ENCODE measurements at places on chromosomes 3 and 15.

GRCh38 chr15:67142092-67142766 lies 76.8 kb downstream of the SMAD3 start:
- no peak for DNase-seq

DNA sequence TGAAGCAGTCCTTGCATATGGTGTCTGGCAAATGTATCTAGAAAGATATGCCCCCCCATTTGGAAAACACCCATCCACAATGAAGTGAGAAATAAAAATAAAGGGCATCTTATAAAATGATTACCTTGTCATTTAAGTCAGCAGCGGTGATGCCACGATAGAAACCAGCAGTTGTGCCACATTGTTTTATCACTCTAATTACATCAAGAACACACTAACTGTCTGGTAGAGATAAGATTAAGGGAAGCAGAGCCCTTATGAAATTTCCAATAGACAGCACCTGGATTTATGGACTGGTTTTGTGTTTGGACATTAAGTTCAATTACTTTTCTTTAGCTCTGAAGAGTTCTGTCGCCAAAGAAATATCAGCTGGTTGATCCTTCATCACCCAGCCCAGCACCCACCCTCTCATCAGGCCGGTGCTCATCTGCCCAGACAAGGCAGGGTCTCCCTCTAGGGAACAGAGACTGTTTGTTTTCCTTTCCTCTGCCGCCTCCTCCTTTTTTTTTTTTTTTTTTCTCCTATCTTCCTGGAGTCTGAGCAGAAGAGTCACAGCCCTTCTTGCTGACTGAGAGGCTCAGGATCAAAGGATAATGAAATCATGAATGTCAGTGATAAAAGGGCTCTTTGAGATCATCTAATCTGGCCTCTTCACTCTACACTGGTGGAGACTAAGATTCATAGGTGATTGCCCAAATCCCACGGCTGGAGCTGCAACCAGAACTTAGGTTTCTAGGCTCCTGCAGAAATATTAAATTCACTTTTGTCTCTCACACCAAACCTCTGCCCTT lies 464.1 kb downstream of the NTRK3 start:
- DNase-seq, result no peak

DNA sequence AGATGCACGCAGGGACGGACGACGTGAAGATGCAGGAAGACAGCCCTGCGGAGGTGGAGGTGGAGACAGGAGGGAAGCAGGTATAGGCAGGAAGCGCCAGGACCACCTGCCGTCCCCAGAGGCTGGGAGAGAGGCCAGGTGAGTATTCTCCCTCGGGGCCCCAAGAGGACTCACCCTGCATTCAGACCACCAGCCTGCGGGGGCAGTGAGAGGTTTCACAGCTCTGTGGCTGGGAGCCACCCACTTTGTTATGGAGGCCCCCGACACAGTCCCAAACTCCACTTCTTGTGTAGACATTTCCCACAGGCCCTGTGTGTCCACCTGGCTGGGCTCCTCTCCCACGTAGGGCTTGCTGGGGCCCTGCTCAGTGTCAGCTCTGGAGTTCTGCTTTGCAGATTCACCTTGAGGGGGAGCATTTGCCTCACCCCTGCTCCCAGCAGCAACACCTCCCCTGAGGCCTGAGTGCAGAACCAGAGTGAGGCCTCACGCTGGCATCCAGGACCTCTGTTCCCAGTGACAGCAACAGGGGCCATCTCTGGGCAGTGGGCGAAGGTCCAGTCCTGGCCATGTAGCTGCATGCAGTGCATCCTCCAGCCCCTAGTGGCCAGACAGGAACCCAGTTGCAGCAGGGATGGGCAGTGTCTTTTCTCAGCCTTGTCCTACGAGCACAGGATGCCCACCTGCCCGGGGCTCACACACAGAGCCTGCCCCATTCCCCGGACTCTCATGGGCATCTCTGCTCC lies 119.4 kb upstream of the IQSEC1 start:
- no peak for DNase-seq

DNA sequence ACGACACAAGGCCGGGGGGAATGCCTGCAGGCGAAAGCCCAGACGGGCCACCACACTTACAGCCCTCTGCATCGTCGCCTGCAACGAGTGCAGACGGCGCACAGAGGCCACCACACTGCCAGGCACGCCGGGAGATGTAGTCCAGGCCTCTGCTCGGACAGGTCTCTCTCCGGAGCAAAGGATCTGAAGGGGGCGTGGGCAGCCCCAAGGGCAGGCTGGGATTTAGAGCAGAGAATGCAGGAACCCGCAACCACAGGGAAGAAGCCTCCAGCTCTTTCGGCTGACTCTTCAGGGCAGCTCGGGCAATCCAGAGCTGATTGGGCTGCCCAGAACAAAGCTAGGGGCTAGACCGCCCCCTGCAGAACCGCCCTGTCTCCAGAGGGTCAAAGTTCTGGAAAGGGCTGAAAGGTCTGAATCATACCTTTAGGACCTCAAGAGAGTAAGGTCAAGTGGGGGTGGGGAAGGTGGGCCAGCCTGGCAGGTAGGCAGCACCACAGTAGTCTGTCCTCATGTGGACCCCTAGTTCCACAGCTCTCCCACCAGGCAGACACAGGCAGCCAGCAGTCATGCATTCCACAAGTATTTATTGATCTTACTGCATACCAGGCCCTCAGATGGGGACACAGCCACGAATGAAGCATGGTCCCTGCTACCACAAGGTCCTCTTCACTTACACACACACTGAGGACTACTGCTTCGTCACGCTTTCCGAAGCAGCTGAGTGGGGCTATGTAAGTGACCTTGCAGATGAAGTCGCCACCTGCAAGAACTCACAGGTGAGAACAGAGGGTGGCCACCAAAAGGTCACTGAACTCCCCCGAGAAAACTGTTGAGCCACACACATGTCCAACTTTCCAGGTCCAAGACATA lies at the start of gene AMT:
AMT (minus strand) TSS at position 95 of the 870 bp plus-strand sequence; CDS start at position 72, 23 bp downstream.
- DNase-seq, result no peak

DNA sequence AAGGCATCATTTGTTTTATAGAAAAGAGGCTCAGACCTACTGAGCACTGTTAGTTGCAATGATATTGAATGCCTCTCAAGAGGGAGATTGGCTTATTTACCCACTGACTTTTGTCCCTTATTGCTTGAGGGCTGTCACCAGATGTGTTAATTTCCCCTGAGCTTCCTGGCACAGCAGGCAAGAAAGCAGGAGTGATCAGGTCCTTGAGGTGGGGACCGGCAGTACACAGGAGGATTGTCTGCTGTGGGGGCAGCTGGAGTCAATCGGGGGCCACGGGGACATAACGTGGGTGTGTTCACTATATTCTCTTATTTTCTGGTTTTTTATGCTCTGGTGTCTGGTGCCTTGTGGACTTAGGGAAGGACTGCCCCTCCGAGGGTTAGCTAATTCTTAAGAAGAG lies 44.6 kb downstream of the GASK1A start:
- DNase-seq, result no peak
